Endothelial cell of umbilical vein (primary cell): ENCODE measurements at places on chromosomes 7 and 10. TPM values are rescaled to one million over a fixed set of nuclear protein-coding genes. Genes with fewer than 3 reads are reported as not detected.
A peak's percentile ranks its signal among the peaks of the same experiment; 100 is the strongest.

Gene BEND7
- polyA plus RNA-seq, result 4.8 and 7.3 TPM in 2 replicates

DNA sequence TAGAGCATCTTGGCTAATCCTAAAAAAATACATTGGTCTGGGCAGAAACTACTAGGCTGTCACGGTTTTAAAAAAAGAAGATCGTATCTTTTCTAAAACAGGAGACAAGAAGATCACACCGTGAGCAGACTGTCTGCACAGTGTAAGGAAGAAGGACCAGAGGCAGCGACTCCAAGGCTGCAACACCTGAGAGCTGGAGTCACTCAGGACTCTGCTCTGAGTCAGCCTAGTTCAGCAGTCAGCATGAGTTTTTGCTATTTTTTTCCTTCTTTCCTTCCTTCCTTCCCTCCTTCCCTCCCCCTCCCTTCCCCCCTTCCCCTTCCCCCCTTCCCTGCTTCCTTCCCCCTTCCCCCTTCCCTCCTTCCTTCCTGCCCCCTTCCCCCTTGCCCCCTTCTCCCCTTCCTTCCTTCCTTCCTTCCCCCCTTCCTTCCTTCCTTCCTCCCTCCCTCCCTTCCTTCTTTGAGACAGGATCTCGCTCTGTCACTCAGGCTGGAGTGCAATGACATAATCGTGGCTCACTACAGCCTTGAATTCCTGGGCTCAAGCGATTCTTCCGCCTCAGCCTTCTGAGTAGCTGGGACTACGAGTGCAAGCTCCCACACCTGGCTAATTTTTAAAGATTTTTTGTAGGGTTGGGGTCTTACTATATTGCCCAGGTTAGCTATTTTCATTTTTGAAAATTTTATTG lies 24.4 kb downstream of the BAG3 start:
- no peak for DNase-seq

- DNase-seq, result no peak
These were observed 33.3 kb downstream of the FOXK1 start for GRCh38 chr7:4715410-4715776.

DNA sequence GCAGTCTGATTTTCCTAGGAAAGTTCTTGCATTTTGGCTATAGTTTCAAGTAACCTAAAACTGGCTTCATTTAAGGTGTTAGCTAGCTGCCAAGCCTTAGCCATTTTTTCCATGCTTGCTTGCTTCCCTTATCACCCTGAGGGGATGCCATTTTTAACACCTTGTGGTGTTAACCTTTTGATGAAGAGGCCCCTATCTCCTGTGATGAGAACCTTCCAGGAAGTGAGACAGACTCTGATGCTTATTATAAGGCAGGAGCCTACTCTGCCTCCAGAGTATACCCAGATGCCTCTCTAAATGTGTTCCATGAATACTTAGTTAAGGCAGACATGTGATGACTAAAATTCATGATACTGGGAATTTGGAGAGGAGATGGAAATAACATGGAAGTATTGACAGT lies 4.9 kb upstream of the VWA2 start:
- no peak for DNase-seq

Gene OPN1SW
- polyA plus RNA-seq, result not detected in 2 replicates

DNA sequence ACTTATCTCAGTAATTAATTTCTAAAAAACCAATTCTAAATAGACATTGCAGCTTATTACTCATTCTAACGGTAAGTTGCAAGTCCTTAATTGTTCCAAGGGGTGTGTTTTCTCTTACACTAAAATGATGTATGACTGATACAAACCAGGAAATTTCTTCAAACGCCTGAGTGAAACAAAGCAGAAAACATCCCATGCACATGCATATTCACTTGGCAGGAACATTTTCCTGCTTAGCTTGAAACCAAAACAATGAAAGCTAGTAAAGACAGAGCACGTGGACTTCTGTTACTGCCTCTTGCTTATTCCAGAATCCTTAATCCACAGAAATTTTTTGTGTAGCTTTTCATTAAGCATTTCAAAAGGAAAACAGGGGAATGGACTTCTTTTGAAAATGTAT lies 187.7 kb downstream of the MTERF1 start:
- DNase-seq, result peak; percentile 39

Gene DLG5
- polyA plus RNA-seq, result 10.6 and 12.3 TPM in 2 replicates

- DNase-seq, result no peak
These were observed 65.8 kb upstream of the SEMA3C start for GRCh38 chr7:80984619-80985018.

GRCh38 chr7:76509931-76510877 lies at the start of gene UPK3B:
TSS of gene UPK3B (plus strand) at chr7:76510552. CDS start at chr7:76510653, 101 bp downstream.
- DNase-seq, result no peak
